ENCODE measurements at places on chromosomes 12 and 14.

- no peak for DNase-seq
Observed at GRCh38 chr12:46342562-46343033, 30.0 kb downstream of the SLC38A2 start.

DNA sequence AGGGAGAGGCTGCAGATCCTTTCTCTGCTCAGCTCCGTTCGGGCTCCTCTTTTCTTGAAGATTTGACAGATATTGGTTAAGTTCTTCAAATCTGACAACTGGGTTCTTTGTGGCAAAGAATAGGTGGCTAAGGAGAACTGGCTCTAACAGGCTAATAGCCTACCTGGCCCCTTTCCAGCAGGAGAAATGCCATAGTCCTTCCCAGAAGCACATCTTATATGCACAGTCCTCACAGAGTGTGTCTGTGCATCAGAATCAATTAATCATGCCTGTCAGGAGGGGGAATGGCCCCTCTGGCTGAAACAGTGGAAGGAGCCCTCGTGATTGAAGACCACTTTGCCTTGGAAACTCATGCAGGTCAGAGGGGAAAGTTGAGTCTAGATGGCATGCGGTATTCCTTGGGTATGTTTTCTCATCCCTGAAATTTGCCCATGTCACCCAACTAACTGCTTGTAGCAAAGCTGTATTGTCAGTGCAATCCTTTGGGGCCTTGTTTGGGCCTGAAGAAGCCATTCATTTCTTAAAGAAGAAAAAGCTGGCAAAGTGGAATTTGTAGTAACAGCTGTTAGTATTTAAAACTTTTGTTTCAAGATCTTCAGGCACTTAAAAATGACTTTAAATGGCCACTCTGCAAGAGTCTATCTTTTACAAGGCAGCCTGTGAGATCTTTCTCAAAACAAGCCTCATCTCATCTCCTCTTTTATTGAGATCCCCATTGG lies 251.5 kb downstream of the ZFP36L1 start:
- no peak for DNase-seq

- DNase-seq = no peak
Observed at GRCh38 chr12:32025906-32026305, 66.7 kb downstream of the RESF1 start.

- peak; percentile 72 for DNase-seq
Observed at GRCh38 chr12:15278816-15279658, 43.3 kb upstream of the PTPRO start.

- DNase-seq = no peak
Observed at GRCh38 chr14:70340002-70340401, 19.5 kb downstream of the COX16 start.

DNA sequence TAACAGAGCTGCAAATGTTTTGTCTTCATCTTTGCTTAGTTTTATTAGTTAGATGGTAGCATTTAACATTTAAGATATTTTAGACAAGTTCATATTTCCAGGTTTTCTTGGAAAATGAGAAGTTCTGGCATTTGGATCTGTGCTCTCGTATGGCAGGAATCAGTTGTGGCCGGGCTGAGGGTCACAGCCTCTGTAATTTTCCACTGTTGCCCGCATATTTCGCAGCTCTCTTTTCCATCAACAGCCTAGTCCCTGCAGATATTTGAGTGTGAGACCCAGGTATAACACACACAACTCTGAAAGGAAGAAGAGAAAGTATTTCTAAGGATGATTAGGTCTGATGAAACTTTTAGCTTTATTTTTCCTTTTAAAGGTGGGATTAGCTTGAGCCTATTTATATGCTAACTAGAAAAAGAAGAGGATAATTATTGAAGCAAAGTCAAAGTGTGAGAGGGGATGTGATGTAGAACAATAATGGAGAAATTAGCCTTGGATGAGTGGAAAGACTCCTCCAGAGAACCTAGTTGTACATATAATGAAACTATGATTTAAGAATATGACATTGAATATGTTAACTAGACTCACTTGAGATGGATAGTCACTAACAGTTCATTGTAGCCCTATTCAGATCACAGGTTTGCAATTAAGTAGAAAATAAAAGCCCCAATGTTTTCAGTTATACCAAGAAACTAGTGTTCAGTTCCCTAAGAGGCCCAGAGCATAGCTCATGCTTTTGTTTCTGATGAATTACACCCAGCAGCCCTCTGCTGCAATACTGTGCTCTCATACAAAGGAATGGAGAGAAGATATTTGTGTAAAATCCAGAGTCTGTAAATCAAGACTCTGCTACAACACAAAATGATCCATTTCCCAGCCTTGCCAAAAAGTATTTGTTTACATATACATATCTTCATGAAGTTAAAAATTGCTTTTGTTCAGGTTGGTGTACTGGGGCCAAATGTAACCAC lies 158.4 kb downstream of the C12orf50 start:
- DNase-seq = no peak

GRCh38 chr12:60070552-60070951 lies 474.7 kb downstream of the SLC16A7 start:
- DNase-seq = peak; percentile 55

- DNase-seq = no peak
Observed at GRCh38 chr14:61765225-61765943, 3.2 kb downstream of the SNAPC1 start.

DNA sequence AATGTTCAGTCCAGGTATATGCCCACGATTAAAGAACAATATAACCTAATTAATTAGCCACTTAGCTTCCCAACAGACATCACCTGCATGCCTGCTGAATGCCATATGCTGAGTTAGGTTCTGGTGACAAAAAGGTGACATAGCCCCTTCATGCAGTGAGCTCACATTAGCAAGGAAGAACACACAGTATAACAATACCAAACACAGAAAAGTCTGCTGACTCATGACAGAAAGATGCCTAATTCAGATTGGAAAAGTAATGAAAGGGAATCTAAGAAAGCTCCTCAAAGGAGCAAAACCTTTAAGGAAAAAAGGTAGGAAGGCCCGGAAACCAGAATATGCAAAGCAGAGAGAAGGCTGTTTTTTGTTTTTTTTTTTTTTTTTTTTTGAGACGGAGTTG lies 59.0 kb downstream of the FERMT2 start:
- no peak for DNase-seq

GRCh38 chr12:124545508-124546418 lies 21.6 kb downstream of the NCOR2 start:
- no peak for DNase-seq

GRCh38 chr12:54266852-54267251 lies 13.1 kb downstream of the CBX5 start:
- no peak for DNase-seq

GRCh38 chr12:28938581-28939235 lies 210.4 kb upstream of the FAR2 start:
- no peak for DNase-seq

DNA sequence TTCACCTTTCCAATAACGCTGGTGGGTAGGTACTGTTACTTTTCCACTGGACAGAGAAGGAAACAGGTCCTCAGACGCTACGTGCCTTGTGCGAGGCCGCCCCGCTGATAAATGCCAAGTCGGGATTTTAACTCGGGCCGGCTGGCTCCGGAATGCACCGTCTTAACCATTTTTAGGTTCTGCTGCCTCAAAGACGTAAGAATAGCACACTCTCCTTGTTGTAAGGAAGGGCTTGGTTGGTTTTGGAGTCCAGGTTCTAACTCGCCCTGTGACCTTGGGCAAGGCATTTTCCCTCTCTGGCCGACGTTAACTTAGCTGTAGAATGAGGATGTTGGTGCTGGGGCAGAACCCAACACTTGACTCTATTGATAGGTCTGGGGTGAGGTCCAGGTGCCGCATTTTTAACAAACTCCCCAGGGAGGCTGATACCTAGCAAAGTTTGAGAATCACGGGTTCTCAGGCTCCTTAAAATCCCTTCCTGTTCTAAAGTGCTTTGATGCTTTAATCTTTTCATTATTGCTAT lies 814 bp downstream of the ANKRD13A start:
- no peak for DNase-seq

GRCh38 chr14:99201351-99202073 lies 70.5 kb downstream of the BCL11B start:
- DNase-seq = no peak

GRCh38 chr14:27015065-27015464 lies 417.2 kb upstream of the NOVA1 start:
- no peak for DNase-seq

DNA sequence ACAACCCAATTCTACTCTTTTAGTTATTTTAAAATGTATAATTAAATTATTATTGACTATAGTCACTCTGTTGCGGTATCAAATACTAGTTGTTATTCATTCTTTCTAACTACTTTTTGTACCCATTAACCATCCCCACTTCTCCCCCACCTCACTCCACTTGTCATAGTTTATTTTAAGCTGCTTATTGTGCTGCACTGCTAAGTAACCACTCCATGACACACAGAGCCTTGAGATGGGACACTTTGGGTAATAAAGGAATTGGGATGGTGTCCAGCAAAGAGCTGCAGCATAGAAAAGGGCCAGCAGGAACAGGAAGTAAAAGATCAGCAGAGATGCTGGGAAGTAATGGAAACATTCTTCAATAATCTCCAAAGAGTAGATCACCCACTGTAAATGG lies 123.0 kb downstream of the RPS29 start:
- DNase-seq = no peak

DNA sequence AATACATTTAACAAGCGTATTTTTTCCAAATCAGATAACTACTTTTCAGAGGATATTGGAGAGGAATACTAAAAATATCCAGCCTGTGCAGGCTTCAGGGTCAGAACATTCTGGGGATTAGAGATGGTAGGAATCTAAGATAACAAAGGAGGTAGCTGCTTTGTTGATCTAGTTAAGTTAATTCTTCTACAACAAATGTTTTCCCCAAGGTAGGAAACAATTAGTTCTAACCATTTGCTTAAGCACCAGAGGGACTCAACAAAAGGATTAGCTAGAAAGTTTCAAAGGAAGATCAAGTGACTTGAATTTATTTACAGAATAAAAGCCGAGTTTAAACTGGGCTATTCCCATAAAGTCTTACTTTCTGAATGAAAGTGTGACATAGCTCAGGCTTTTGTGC lies 524.2 kb downstream of the TMTC2 start:
- DNase-seq = no peak

DNA sequence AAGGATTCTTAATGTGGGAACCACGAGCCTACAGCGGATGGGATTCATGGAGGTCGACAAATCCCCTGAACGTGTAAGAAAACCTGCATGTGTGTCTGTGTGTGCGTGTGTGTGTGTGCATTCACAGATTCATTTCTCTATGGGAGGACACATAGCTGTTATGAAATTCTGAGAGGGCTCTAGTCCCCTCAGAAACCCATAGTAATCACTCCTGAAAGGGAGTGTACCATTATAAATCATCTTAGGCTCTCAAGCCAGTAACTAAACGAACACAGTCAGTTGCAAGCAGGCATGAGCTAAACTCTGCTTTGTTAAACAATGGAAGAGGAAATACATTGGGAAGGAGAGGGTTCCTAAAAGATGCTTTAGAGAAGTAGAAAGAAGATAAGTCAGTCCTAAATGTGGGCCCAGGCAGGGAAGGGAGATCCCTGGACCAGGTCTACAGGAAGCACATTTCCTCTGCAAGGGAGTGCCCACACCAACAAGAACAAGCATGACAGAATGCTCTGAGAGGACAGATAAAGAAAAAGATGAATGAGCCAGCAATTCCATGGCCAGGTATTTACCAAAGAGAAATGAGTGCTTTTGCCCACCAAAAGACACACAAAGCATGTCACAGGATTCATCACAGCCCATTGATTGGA lies 91.3 kb downstream of the ITPR2 start:
- no peak for DNase-seq

GRCh38 chr12:110352401-110352800 lies 51.1 kb downstream of the ANAPC7 start:
- no peak for DNase-seq

DNA sequence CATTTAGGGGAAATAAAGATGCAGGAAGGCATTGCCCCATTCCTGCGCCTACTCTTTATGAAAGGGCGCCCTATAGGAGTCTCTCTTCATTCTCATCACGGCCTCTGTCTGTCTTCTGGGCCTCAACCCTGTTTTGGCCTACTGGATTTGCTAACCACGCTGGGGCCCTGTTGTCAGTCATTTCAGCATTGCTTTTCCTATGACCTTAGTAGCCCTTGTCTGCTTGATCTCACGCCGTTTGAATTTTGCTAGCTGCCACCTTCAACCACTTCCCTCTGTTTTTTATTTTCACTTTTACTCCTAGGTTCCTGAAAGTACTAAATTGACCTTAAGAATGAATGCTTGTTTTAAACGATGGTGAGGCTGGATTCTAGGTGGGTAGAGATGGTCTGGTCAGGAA lies 139.0 kb downstream of the SYNE2 start:
- no peak for DNase-seq

GRCh38 chr14:76844223-76844622 lies 18.0 kb downstream of the LRRC74A start:
- DNase-seq = no peak

GRCh38 chr14:72736786-72737559 lies 156.9 kb downstream of the DPF3 start:
- DNase-seq = no peak

DNA sequence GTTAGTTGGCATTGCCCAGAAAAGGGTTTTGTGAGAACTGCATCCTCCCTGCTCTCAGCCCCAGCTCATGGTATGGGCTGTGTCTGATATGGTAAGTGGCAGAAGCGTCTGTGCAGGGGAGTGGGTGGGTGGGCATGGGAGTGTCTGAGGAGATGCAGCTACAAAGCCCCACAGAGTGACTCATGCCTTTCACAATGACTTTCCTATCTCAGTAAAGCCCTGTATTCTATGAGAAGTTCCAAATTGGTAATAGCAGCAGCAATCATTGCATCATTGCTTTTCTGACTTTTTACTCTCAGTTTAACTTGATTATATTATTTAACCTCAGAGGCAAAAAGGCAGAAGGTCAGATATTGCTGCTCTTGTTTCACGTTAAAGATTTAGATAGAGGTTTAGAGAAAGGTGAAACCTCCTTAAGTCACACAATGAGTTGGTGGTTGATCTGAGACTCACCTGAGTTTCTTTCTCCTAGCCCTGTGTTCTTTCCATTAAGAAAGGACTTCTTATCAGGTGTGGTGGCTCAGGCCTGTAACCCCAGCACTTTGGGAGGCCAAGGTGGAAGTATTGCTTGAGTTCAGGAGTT lies 171.7 kb downstream of the SLC5A8 start:
- DNase-seq = no peak

DNA sequence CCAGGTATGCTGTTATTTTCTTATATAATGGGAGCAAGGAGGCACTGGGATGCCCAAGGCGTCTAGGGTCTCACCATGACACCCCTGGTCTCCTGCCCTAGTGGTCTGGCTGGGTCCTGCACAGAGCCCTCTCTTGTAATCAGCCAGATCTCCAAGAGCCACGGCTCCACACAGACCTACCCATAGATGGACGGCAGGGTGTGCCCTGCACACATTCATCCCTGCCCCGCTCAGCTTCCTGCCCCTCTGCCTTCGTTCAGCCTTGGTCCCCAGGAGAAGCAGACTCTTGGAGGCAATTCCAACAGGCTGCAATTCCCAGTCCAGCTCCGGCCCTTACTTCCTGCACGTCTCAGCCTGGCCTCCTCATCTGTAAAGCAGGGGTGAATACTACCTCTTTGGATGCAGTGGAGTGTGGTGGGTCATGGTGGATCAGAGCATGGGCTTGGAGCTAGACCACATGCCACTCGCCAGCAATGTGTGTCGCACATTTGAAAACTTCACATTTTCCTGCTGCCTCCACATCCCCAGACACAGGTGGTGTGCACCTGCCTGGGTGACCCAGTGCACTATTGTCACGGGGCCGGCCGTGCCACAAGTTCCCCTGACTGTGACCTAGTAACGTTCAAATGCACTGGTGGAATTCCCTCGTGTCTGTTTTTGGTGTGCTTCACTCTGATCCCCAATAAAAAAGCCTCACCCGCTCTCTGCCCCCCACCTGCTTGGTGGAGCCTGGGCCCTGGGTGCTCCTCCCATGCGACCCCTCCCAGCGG lies 171.1 kb upstream of the PRMT8 start:
- DNase-seq = no peak

GRCh38 chr12:101935890-101936746 lies 58.7 kb downstream of the DRAM1 start:
- DNase-seq = peak; percentile 82
